ENCODE measurements at places on chromosomes 5 and 9.

DNA sequence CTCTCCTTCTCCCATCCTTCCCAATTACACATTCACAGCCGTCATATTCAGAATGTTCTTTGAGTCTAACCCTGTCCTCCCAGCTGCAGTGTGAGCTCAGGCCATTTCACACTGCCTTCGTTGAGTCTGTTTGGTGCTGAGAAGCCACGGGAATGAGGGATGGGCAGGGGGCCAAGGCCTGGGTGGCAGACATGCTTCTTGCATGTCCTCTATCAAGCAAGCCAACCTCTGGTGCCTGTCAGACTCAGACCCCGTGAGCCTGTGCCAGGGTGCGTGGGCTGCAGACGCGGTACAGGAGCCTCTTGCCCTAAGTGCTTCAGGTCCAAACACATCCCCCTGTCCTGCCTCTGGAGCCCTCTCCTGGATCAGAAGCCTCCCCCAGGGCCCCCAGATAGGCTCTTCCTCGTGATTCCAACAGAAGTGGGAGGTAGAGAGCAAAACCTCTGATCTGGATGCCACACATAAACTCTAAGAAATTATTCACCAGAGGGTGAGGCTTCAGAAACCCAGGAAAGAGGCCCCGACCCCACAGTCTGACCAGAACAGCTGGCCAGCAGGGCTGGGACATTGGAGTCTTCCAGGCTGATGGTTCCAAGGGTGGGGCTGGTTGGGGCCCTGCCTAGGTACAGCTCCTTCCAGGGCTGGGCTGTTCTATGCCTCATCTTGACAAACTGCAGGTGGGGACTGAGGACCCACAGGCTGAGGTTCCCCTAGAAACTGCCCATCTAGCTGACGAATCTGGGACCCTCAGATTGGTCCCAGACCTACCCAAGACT, 46.7 kb upstream of the CDKN2AIPNL start:
- peak; percentile 25 for ATAC-seq

- ATAC-seq = peak; percentile 64
Observed at GRCh38 chr9:98998441-98999151, 54.9 kb downstream of the COL15A1 start.

GRCh38 chr9:69667306-69667705, 4.9 kb downstream of the APBA1 start:
- no peak for ATAC-seq

DNA sequence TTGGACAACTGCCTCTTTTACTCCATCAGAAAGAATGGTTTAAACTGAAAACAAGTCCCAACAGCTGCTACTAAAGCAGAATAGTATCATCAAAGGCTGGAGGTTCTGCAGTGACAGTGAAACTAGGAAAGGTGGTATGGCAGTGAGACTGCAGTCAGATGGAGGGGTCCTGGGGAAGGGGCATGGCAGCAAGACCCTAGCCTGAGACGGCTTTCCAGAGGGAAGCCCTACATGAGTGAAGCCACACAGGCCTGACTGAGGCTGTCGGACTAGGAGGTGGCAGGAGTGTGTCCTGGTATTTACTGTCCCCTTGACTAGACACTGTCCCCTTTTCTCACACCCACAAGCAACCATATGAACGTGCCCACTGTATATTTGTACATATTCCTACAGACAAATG, 40.4 kb upstream of the IPPK start:
- ATAC-seq = no peak

- no peak for ATAC-seq
Observed at GRCh38 chr5:87122151-87122977, 145.3 kb upstream of the RASA1 start.

GRCh38 chr5:86152988-86153560, 464.7 kb upstream of the COX7C start:
- ATAC-seq = peak; percentile 54

DNA sequence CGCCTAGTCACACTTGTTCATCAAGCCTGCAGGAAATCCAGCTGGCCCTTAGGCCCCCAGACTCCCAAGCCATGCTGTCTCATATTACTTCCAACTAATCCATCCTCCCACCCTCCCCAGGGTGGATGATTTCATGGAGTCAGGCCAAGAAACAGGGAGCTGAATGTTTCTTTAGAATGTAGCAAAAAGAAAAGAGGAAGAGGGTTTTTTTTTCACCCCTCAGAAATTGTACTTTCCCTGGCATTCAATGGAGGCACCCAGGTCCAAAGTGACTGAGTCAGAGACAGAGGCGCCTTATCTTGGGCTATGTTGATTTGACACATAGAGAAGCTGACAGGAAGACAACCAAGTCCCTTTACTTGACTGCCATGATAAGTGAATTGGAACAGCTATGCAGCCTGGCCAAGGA, 260.2 kb upstream of the NR4A3 start:
- ATAC-seq = peak; percentile 53

- no peak for ATAC-seq
Observed at GRCh38 chr5:176530983-176531901, 6.0 kb downstream of the RNF44 start.

DNA sequence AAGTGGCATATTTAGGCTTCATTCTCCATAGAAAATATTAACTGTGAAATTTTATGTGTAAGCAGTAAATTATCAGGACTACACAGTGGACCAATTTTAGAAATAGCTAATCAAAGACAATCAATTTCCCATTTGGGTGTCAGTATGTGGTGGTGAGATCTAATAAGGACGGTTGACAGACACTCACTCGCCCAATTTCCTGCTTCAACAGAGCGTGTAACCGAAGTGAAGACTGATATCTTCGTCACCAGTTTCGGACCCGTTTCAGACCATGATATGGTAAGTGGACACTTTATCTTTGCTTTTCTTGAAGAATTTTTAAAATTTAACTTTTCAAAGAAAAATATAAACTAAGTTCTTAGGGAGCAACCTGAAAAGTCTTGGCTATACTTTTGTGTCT, 17.6 kb downstream of the GABRA1 start:
- no peak for ATAC-seq

- ATAC-seq = no peak
Observed at GRCh38 chr5:179131886-179132585, 71.9 kb downstream of the ZNF354C start.

- no peak for ATAC-seq
Observed at GRCh38 chr5:82421119-82421518, 143.0 kb upstream of the RPS23 start.

DNA sequence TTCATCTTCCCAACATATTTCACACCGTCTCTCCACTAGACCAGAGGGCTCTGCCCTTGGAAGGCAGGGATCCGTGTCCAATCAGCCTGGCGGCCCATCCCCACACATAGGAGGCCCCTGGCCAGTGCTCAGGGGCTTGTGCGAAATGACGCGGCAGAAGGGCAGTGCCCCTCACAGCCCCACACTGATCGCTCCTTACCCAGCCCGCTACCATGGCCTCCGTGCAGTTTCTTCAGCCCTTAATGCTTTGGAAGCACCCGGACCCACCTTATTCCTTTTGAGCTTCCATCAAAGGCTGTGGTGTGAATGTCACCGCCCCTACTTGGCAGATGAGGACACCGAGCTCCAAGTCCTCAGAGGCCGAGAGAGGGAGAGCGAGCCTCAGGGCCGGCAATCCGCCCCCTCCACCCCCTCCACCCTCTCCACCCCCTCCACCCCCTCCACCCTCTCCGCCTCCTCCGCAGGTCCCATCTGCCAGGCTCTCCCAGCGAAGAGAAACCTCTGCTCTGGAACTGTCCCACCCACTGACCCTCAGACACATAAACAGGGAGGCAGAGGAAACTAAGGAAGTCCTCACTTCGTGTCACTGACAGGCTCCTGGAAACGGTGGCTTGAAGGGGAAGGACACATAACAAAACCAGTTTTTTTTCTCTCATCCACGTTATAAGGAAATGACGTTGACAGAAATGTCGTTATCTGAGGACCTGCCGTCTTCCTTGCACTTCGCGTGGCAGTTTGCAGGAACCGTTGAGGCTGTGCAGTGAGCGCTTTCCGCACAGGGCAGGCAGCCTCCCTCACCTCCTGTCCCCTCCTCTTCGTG, 13.9 kb downstream of the QSOX2 start:
- ATAC-seq = no peak

DNA sequence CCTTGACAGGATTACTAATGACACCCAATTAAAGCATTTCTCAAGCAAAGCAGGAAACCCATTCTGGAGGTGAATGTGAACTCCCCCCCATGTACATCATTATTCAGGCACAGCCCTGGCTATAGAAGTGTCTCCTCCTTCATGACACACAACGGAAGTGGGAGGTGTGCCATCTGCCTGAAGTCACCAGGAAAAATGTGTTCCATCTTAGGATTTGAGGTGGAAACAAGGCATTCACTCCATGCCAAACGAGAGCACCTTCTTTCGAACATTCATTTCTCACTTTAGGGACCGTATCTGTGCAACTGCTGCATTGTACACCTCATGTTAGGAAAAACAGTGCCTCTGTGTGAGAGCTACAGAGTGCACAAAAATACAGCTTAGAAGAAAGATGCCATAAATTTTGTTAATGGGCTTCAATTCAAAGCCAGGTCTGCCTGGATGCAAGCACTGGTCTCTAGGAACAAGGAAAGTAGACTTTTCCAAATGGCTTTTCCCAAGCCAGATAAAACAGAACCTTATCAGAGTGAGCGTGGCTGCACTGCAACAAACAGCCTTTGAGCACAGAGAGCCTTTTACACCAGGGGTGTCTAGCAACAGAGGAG, 19.4 kb downstream of the GOLM1 start:
- ATAC-seq = no peak

GRCh38 chr5:56088967-56089829, 94.4 kb upstream of the IL6ST start:
- peak; percentile 76 for ATAC-seq

DNA sequence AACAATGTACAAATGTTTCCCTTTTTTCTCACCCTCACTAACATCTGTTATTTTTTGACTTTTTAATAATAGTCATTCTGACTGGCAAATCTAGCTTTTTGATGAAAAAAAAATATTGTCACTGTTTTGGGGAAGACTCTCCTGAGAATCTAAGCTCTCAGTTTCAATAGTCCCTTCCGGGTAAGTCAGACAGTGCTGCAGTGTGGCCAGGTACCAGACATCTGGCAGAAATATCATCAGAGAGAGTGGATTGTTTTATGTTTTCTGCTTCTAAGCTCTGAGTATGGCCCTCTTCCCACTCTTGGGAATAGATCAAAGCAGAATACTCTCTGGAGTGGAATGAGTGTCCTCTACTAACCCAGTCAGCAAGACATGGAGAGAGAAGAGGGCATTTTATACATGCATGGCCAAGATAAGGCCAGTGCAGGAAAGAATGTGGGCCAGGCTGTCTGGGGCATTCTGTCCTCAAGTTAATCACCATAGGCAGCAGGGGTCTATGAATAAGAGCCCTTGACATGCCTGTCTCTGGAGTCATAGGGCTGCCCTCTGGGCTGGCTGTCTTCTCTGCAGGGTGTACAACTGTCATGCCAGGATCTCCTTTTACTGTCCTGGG, 38.5 kb upstream of the OR2S2 start:
- no peak for ATAC-seq

DNA sequence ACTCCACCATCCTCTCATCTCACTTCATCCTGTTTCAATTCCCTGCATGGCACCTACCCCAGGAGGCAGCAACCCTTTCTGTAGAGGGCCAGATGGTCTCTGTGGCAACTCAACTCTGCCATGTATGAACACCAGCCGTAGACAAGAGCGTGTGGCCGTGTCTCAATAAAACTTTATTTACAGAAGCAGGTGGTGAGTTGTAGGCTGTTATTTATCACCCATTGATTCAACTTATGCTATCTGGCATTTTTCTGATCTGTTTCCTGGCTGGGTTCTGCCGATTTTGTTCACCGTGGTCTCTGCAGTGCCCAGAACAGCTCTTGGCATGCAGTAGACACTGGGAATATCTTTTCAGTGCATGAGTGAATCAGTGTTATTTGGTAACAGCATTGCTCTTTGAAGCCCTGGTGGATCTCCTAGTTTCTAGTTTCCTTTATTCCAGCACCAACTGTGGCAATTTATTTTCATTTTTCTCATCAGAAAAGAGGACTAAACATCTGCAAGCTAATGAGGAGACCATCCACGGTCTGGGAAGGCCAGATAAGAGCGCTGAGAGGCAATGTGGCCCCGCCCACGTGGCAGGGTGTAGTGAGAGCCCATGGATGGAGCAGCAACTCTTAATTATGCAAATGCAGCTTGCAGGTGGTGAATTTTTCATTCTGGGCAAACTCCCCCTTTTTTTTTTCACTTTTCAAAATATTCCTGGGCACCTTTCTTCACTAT, 77.9 kb downstream of the CTSL start:
- ATAC-seq = no peak

GRCh38 chr5:60535198-60535597, 164.8 kb downstream of the DEPDC1B start:
- no peak for ATAC-seq

DNA sequence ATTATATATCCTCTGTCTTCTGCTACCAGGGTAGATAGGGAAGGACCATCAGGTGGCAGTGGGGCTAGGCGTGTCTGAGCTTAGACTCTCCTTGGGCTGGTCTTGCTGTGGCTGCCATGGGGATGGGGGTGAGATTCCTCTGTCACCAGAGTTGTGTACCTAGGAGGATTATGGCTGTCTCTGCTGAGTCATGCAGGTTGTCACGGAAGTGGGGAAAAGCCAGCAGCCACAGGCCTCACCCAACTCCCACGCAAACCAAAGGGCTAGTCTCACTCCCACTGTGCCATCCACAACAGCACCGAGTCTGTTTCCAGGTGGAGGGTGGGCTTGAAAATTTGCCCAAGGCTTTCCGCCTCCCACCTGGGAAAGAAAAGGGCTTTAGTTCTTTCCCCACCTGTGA, 476.1 kb downstream of the CYLC2 start:
- ATAC-seq = no peak

GRCh38 chr5:134874831-134875655, 872 bp downstream of the TXNDC15 start:
- peak; percentile 67 for ATAC-seq

DNA sequence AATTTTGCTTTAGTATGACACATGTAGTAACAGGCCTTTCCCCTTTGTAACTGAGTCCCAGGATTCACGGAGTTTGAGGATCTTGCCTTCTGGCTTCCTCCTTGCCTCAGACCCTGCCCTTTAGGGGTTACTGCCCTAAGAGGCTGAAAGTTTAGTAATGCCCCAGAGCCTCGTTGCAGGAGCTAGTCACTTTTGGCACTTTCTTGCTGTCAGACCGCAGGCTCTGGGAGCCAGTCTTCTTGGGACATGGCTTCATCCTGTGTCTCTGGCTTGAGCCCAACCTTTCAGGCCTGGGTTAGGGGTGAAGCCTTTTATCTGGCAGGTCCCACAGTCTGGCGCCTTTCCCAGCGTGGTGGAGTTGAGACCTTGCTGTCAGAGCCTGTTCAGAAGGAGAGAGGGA, 185.6 kb upstream of the DMRT1 start:
- ATAC-seq = no peak

DNA sequence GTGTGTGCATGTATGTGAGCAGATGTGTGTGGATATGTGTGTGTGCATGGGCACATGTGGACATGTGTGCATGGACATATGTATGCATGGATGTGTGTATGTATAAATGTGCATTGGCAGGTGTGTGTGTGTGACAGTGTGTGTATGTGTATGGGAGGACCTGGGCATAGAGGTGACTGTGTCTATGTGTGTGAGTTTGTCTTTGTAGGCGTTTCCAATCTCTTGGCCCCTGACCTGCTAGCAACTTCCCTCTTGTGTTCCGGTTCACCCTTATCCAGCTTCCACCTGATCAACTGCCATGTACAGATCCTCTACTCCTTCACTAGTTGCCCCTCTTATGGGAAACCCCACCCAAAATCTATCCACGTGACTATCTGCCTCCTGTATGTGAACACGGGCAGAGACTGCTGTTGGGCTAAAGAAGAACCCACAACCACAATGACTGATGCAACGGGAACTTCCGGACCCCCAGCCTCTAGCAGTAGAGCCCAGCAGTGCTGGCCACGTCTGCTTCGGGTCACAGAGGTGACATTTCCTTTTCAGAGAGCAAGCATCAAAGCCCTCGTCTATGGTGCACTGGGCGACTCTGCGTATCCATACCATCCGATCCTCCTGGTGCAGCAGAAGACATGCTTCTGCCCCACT, 24.9 kb upstream of the GADD45G start:
- no peak for ATAC-seq
